ENCODE measurements at places on chromosomes 5 and 9.
A peak's percentile ranks its signal among the peaks of the same experiment; 100 is the strongest.

- no peak for DNase-seq
Measured at GRCh38 chr5:76402251-76402885, 717 bp upstream of the IQGAP2 start.

DNA sequence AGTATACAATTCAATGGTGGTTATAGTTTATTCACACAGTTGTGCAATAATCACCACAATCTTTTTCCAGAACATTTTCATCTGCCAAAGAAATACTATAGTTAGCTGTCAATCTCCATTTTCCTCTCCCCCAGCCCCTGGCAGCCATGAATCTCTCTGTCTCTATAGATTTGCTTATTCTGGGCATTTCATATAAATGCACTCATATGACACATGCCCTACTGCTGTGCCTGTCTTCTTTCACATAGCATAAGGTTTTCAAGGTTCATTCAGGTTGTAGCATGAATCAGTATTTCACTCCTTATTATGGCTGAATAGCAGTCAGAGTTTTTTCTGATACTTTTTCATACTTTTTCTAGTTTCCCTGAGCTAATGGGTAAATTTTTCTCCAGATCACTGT, 127.6 kb downstream of the HSPA4 start:
- no peak for DNase-seq

GRCh38 chr9:134993416-134993815, 75.7 kb upstream of the FCN1 start:
- DNase-seq = no peak

GRCh38 chr5:163631856-163632255, 126.4 kb downstream of the MAT2B start:
- DNase-seq = no peak

- no peak for DNase-seq
Measured at GRCh38 chr5:40781843-40782409, 16.2 kb downstream of the PRKAA1 start.

- no peak for DNase-seq
Measured at GRCh38 chr9:98370300-98370975, 115.0 kb upstream of the TBC1D2 start.

DNA sequence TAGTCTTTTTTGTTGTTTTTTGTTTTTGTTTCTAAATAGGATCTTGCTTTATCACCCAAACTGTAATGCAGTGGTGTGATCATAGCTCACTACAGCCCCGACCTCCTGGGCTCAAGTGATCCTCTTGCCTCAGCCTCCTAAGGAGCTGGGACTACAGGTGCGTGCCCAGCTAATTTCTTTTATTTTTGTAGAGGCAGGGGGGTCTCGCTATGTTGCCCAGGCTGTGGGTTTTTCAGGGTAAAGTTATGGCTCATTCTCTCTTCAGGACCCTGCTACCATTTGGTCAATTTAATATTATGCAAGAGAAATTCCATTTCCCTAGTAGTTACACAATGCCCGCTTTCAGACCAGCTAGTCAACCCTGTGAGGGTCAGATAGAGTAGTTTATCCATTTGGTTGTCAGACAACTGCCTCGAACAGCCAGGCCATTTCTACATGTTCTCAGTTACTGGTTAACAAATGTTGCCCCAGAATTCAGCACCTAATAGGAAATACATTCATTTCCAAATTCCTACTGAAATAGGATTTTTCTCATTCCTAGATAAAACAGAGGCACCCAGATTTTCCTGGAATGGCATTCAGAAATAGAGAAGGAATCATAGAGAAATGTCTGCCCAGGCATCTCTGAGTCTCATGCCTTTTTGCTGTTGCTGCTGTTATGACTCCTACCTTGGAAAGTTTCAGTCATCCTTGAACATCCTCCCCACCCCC, 6.4 kb upstream of the GLIS3 start:
- no peak for DNase-seq

GRCh38 chr9:99137891-99138290, 33.0 kb downstream of the TGFBR1 start:
- no peak for DNase-seq

DNA sequence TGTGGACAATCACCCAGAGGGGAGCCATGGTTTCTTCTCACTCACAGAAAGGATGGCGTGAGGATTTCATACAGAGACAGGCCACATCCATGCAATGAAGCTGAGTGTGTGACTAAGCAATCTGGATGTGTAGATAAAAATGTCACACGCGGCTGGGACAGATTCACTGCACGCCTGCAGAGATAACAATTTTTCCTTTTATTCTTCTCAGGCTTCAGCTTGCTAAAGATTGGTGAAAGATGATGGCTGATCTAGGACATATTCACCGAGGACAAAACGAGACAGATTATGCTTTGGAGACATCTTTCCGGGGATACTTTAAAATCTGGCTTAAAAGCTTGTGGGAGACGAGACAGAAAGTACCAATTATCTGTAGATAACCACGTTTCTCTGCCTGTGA, 313.9 kb upstream of the TRPC7 start:
- no peak for DNase-seq

- DNase-seq = no peak
Measured at GRCh38 chr9:95977371-95977770, 101.9 kb downstream of the ERCC6L2 start.

GRCh38 chr9:98280162-98280561, 24.7 kb upstream of the TBC1D2 start:
- DNase-seq = no peak

- DNase-seq = no peak
Measured at GRCh38 chr9:97557606-97558095, 56.2 kb downstream of the TMOD1 start.

GRCh38 chr5:69010476-69010875, 83.3 kb upstream of the SLC30A5 start:
- DNase-seq = no peak

- DNase-seq = no peak
Measured at GRCh38 chr5:149895416-149896345, 48.9 kb downstream of the PDE6A start.

GRCh38 chr5:62306896-62307689, 1.1 kb downstream of the KIF2A start:
- no peak for DNase-seq

DNA sequence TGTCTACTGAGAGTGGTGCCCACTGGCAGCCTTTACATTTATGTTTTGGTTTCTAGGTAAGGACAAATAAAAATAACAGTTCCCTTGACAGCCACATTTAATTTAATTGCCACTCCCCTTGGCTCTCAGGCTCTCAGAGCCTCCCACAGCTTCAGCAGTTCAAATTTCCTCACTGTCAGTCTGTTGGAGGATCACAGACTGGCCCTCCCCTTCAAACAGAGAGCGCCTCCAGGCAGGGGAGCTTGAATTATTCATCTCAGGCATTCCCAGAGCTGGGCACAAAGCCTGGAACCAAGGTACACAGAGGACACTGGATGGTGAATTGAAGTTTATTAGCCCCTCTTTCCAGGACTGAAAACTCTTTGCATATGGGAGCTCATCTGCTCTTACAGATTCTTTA, 407.7 kb downstream of the SPOCK1 start:
- DNase-seq = no peak

GRCh38 chr5:14451871-14452270, 129.7 kb upstream of the OTULINL start:
- DNase-seq = no peak

DNA sequence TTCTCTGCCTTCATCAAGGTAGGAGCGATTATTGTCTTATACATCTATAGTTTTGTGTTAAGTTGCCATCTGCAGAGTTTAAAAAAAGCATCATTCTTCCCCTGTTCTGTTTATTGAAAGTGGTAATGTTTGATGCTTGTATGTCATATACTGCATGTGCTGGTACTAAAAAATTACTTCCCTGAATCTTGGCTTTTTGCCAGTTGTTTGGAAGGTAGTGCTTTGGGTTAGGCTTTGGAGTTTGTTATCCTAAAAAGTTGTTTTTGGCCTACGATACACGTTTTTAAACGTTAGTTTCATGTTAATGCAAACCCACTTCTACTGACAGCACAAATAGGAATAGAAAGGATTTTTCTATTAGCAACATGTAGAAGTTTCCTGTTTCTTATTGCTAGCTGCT, 158.3 kb downstream of the GIN1 start:
- DNase-seq = no peak

DNA sequence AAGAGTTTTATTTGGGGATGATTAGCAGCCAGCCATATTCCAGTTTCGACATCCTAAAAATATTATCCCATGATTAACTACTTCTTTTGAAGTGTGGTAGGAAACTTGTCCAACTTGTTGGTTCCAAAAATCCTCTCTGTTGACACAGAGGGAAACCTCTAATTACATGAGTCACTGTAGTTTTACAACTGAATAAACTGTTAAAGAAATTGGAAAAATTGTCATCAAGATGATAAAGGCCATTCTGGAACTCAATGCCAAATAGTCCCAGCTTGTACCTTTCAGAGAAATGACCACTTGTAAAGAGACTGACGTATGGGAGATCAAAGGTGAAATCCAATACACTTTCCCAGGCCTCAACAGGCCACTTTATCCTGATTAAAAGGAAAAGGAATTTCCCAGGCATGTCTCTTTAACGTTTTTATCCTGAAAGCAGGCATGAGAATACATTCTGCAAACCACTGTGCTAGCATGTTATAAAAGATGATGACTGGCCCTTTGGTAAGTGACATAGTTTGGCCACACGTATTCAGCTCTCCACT, 261.6 kb downstream of the GLIS3 start:
- DNase-seq = peak; percentile 15

DNA sequence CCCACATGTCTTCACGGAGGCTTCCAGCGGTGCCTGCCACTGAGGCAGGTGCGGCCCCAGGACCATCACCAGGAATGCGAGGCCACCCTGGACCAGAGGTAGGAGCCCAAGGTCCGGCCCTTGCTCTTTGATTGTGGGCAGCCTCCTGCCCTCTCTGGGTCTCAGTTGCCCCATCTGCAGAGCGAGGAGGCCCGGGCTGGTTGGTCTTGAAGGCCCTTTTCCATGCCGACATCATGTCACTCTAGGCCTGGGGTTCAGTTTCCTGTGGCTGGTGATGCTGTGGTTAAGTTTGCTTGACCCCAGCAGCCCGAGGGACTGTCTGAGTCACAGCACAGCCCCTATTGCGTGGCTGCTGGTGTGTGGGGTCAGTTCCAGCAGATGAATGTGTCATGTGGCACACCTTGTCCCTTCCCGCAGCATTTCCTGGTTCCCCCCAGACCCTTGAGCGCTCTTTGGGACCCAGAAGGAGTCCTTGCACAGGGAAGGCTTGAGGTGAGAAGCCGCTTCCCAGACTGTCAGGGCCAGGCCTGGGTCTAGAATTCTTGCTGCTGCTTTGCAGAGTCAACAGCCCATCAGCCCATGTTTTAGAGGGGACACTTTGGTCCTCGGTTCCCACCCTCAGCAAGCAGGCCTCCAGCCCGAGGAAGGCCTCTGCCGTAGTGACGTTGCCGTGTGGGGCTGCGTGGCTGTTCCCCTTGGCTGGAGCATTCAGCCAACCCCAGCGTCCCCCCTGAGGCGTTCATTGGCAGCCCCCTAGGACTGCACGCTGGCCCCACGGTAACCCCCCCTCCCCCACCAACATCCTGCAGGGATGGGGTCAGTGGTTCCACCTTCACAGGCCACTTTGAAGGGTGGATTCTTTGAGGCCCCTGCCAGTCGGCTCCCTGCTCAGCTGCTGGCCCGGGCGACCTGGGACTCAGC, 31.0 kb upstream of the HMCN2 start:
- no peak for DNase-seq

DNA sequence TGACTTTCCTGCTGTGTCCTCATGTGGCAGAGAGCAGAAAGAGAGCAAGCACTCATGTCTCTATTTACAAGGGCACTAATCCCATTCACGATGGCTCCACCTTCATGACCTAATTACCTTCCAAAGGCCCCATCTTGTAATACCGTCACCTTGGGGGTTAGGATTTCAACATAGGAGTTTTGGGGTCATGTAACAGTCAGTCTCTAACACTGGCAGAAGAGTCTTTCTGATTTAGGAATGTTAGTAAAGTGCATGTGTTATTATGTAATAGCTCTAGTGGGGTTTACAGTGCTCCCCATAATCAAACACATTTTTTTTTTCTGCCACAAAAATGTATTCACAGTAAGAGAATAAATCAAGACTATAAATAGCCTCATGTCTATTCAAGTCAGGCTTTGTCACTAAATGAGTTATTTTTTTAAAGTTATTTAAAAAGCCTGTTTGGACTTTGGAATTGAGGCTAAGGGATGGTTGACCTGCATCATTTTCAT, 19.1 kb downstream of the GALNT10 start:
- no peak for DNase-seq

- peak; percentile 61 for DNase-seq
Measured at GRCh38 chr5:57698802-57699201, 216.2 kb upstream of the ACTBL2 start.

GRCh38 chr9:104808035-104808614, 44.2 kb downstream of the NIPSNAP3B start:
- DNase-seq = peak; percentile 49
